ENCODE measurements at places on chromosomes 6 and 20.

GRCh38 chr6:43368259-43369160 is 937 bp downstream of the ZNF318 start:
- DNase-seq, result no peak

- peak; percentile 12 for DNase-seq
These were observed 49.7 kb upstream of the CITED2 start for GRCh38 chr6:139423971-139424667.

- peak; percentile 11 for DNase-seq
These were observed 72.4 kb downstream of the TRDN start for GRCh38 chr6:123564361-123564760.

GRCh38 chr20:38809942-38810341 is 4.4 kb downstream of the PPP1R16B start:
- no peak for DNase-seq

- no peak for DNase-seq
These were observed 46.3 kb upstream of the ENTPD6 start for GRCh38 chr20:25148982-25149846.

DNA sequence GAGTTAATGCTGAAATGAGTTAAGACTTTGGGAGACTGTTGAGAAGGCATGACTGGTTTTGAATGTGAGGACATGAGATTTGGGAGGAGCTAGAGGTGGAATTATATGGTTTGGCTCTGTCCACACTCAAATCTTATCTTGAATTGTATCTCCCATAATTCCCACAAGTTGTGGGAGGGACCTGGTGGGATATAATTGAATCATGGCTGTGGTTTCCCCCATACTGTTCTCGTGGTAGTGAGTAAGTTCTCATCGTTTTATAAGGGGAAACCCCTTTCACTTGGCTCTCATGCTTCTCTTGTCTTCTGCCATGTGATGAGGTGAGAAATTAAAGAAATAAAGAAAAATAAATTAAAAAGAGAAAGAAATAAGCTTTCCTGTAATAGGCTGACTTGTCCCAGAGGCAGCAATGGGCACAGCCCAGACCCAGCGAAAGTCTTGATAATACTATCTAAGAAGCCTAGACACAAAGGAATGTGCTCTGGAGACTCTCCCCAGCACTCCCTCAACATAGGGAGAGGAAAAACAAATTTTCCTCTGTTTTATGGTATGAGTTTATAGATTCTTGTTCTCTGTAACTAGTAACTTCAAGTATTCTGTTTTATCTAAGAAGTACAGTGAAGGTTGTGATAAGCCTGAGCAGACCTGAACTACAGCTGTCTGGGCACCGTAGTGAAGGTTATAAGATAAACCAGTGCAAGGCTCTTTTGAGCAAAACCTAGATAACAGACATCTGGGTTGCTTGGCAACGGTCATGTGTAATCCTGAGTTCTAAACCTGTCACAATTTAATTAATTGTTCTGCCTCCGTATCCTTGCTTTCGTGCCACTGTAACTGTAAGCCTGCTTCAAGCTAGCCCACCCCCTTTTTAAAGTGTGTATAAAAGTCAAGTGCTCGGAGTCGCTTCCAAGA is 88.9 kb upstream of the ECI2 start:
- no peak for DNase-seq

DNA sequence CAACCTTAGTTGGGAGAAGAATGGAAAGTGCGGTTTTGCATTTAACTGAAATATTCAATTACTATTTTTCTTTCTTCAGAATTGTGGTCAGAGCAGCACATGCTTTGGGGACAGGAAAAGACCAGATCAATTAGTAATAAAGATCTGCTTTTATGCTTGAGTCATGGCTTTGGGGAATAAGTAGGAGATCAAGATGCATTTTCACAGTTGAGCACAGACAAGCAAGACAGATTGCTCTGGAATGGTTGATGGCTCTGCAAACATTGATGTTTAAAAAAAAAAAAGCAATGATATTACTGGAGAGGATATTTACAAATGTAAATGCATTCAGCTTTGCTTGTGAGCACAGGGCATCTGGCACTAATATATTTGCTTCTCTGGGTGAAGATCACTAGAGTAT is 224.4 kb upstream of the SASH1 start:
- DNase-seq, result no peak

GRCh38 chr6:168524571-168525001 is 83.6 kb downstream of the SMOC2 start:
- no peak for DNase-seq
